Foreskin fibroblast (primary cell): ENCODE measurements at places on chromosomes 12 and 14.

DNA sequence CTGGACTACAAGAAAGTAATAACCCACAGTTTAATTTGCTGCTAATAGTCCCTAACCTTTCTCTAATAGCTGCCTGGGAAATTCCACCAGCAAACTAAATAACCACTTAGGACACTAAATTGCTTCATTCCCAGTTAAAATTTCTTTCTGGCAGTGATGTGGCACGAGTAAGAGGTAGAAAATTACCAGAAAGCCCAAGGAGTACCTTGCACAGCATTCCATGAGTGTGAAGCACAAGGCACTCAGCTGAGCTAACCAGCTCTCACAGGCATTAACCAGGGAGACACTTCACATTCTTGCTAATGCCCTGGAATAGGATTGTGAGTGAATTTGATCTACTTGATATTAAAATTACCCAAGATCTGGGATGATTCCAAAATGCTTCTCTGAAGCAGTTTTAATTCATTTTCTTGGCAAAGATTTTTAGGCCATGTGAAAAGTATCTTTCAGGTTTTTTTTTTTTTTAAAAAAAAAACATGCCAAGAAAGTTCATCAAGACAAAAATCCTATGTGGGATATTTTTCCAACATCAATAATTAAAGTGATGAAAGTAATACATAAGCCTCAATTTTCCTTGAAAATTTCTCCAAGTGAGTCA, 29.5 kb downstream of the TSPAN8 start:
- DNase-seq, result peak; percentile 65

GRCh38 chr12:14577344-14577743, 9.7 kb upstream of the PLBD1 start:
- no peak for DNase-seq

DNA sequence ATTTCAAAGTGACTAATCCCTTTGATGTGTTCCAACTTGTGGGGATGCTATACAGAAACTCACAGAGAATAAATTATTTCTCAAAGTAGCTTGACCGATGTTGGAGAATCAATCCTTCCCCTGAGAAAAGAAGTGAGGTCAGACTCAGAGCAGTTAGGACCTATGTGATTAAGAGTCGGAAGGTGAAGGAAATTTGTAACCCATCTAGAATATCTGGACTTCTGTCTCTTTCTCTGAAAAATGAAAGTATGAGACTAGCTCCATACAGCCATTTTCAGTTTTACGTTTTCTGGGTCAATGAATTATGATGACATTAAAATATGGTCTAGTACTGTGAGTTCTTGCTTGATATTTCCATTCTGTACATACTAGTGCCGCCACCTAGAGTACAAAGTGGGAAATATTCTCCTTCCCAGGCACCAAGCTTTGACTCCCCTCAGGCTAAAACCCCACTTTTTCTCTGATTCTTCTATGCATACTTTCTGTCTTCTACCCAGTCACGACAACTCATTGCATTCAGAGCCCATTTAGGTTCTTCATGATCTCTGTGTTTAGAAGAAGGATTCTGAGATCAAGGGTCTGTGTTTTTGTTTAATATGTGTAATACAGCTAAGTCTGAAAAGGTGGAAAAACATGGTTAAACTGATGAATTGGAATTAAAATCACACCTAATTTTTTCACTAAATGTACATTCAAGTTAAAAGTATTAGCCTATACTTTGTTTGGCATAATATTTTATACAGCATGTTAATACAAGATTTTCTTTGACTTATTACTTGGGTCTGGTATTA, 6.9 kb upstream of the NTS start:
- DNase-seq, result peak; percentile 21

- no peak for DNase-seq
Observed at GRCh38 chr12:78968226-78968625, 103.7 kb downstream of the SYT1 start.

- peak; percentile 94 for DNase-seq
Observed at GRCh38 chr12:80186727-80187217, 87.4 kb downstream of the OTOGL start.

DNA sequence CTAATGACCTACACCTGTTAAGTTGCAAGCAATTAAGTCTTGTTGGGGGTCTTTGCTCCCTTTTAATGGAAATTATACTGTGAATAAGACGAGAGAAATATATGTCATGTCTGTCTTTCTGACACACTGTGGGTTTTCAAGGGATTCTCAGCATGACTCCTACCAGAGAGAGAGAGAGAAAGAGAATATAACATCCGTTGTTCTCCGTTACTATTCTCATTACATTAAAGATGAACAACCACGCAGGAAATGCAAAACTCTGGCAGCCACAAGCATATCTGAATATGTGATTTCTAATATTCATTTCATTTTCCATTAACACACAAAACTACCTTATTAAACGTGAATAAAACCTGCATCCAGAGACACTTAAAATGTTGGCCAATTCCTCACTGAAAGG, 67.3 kb upstream of the EGLN3 start:
- no peak for DNase-seq

- DNase-seq, result no peak
Observed at GRCh38 chr12:44377443-44378187, 498.5 kb downstream of the NELL2 start.

- DNase-seq, result no peak
Observed at GRCh38 chr14:59919570-59920377, at the start of gene LRRC9. Gene LRRC9, plus strand, starts transcription at chr14:59920144.

GRCh38 chr14:70640938-70641547, 673 bp upstream of the TTC9 start:
- DNase-seq, result peak; percentile 65

- no peak for DNase-seq
Observed at GRCh38 chr14:24435998-24436354, 6.2 kb downstream of the KHNYN start.

DNA sequence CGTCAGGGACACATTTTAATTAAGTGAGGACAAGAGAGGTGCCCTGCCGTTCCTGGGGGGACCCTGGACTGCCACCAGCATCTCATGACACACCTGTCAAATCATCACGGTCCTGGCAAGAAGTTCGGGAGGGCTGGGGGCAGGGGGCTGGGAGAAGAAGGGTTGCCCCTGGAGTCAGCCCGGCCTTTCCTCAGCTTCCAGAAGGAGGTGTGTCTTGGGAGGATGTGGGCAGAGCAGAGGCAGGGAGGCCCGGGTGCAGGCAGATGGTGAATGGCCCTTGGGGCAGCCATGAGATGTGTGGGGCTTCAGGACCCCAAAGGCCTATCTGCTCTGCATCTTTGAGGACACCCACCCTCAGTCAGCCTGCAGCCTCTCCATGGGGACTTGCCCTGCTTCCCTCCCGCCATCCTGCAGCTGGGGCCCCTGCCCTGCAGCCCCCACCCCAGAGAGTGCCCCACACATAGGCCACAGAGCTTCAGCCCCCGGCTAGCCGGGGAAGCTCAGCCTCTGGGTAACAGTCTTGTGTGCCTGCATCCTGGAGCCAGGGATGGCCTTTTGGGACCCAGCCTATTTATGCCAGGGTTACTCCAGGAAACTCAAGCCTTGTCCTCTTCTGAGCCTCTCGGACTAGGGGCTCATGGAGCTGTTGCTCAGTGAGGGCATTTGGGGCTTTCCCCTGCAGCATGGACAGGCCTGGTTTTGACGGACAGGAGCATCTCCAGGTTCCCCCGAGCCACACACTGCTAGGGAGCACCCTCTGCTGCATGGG, 178.5 kb downstream of the KIF26A start:
- DNase-seq, result no peak

GRCh38 chr12:78185109-78185508, 354.4 kb downstream of the NAV3 start:
- DNase-seq, result peak; percentile 47

- no peak for DNase-seq
Observed at GRCh38 chr14:54207075-54207474, 189.7 kb upstream of the CDKN3 start.

DNA sequence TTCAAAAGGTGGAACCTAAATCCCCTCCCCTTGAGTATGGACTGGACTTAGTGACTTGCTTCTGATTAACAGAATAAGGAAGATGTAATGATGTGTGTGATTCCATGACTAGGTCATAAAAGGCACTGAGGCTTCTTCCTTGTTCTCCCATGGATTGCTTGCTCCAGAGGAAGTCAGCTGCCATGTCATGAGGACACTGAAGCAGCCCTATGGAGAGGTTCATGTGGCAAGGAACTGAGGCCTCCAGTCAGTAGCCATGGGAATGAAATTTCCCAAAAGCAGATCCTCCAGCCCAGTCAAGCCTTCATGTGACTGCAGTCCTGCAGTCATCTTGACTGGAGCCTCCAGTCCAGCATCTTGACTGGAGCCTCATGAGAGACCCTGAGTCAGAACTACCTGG, 10.7 kb downstream of the TMBIM4 start:
- DNase-seq, result no peak

DNA sequence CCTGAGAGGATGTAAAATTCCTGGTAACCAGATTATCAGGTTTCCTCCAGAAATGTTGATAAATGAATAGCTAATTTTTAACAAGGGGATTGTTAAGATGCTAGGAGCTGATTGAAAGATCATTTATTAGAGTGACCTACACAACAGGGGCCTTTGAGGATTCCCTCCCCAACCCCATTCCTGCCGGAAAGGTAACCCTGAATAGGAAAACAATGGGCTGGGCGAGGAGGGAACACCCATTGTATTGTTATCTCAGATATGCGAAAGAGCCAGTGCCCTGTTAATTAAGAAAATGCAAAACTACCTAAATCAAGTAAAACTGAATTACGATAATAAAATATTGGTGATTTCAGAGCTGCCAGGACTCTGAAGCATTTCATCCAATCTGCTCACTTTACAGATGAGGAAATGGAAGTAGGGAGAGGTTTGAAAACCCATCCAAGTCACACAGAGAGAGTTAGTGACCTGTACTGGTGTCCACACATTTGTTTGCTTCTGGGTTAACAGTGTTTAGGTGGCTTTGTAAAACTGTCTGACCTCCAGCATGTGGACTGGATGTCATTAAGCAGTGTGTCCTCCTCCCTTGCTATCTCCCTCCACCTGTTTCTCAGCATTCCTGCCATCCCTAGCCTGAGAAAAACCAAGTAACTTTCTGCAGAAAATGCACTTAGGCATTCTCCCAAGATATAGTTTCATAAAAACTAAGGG, 214.8 kb downstream of the TTC6 start:
- DNase-seq, result no peak

DNA sequence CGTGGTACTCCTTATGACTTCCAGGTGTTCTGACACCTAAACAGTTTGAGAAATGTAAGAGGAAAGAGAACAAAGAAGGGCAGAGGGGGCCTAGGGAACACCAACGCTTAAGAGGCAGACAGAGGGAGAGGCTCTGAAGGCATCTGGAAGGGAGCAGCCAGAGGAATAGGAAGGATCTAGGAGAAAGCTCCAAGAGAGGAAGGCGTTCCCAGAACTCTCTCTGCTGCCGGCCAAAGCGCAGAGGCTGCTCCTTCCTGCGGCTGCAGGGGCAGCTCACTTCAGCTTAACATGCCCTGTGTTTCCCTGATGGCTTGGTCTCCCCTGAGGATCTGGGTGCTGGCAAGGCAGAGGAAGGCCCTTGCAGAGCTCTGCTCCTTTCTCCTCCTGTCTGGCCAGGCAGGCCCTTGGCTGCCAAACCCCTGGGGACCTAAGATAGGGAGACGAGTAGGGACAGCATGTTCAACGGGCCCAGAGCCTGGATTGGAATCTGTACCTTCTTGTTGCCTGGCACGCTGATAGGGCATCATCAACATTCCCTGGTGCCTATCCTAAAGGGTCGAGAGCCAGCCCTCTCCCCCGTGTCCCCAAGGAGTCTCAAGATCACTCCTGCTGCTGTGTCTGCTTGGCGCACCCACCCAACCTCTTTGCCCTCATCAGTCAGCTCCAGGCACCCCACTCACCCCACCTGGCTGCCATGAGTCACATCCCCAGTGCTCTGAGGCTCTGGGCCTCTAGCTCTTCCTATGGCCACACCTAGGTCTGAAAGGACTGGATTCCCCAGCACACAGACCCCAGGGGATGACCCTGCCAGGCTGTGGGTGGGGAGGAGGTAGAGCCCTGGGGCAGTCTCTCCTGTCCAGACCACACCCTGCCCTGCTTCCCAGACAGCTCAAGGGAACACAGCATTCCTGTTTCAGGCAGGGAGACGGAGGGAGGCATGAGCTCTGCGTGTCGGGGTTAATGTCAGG, 45.6 kb downstream of the LTBP2 start:
- DNase-seq, result peak; percentile 52

GRCh38 chr14:67680121-67680602, 5.7 kb upstream of the VTI1B start:
- DNase-seq, result peak; percentile 87

DNA sequence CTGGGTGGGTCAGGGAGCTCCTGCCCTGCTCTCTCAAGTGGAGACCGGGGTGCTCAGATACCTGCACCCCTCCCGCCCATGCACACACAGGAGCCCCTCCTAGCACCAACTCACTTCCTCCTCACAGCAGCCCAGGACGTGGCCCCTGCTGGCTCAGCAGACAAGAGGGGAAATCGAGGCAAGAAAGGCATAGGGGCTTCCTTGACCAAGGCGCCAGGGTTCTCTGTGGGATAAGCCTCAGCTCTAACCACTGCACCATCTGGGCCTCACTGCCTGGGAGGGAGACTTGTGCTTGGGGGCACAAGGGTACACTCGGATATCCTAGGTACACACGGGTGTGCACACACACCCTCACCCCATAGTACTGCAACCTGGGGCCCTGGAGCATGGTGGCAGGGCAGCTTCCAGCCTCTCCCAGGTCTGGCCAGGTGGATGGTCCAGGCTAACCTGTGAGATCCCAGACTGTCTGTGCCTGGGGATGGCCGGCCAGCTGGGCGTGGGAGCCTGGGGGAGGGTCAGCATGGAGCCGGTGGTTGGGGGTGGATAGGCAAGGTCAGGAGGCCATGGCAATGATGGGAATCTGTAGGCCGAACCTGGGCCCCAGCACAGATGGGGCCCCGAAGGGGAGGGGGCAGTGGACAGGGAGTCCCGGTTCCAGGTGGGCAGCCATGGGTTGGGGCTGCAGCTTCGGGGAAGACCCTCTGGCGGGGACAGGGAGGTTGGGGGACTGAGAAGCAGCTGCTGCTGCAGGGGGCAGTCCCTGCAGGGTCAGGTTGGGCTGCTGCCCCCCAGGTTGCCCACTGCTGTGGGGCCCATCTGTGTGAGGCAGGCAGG, 312.4 kb downstream of the TMEM121 start:
- DNase-seq, result no peak

DNA sequence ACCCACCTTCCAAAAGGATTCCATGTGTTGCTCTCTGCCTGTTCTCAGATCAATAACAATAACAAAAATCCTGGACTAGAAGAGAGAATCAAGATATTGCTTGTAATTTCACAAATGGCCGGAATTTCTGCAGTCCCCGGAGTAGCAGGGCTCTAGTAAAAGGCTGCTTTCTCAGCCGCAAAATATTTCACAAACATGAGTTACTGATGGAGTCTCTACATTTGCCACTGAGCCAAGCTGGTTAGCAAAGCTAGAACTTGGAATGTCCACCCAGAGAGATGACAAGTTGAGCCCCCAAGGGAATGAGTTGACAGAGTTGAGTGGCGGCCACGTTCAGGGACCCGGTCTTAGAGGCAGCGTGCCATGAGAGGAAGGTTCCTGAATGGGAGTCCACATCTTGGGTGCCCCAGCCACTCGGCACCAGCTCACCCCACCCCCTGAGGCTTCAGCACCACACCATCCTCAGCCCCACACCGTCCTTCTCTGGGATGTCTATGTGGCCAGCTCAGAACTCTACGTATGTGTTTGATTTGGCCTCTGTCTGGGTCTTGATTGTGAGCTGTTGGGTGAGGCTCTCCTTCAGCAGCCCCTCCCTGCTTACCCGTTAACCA, 15.9 kb downstream of the FBLN5 start:
- DNase-seq, result no peak
